ENCODE measurements at places on chromosomes 6 and 20.
A peak's percentile ranks its signal among the peaks of the same experiment; 100 is the strongest.

GRCh38 chr20:13418263-13419229 is 197.5 kb downstream of the ISM1 start:
- DNase-seq: no peak

DNA sequence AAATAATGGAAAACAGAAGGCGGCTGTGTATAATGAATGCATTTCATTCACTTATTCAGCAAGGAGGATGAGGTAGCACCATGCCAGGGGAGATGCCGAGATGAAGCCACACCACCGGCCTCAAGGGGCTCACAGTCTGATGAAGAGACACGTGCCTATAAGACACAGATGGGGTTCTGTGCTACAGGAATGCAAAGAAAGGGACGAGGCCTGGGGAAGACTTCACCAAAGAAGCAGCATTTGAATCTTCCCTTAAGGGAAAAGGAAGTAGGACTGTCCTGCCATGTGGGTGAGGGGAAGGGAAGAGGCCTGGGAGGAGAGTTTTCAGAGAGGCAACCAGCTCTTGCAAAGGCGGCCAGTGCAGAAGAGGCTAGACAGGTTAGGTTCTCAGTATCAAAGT is 98.9 kb downstream of the PSMG4 start:
- no peak for DNase-seq

GRCh38 chr6:117573006-117573680 is 29.2 kb downstream of the GOPC start:
- no peak for DNase-seq

GRCh38 chr6:133957780-133958242 is 4.8 kb downstream of the TBPL1 start:
- DNase-seq: no peak

- no peak for DNase-seq
These were observed 73.2 kb downstream of the PHACTR3 start for GRCh38 chr20:59677586-59677985.

GRCh38 chr6:131803007-131803769 is 4.6 kb upstream of the ENPP1 start:
- DNase-seq: no peak

DNA sequence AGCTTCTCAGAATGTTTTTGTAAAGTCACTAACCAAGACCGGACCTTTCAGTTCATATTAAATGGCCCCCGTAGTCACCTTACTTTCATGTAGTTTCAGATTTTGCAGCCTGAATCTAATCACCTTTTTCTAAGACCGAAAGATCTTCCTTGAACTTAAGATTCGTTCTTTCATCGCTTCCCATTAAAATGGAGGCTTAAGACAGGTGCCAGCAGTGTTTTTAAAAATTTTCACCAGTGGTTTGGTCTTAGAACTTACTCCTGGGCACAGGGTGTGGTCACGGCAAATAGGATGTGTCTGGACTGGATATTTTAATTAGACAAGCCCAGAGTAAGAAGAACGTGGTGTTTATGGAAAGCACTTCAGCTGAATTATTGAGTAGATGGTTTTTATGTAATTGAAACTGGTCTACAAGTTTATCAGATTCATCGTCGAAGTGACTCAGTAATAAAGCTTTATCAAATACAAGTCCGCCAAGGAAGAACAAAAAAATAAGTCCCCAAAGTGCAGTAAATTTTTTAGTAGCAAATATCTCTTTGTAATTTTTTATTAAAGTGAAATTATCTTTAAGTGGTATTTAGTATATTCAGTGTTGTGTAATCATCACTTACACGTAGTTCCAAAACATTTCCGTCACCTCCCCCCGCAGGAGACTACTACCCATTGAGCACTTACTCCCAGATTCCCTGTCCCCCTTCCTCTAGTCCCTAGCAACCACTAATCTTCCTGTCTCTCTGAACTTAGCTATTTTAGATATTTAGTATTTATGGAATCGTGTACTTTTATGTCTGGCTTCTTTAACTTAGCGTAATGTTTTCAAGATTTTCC is 868 bp downstream of the SRSF3 start:
- no peak for DNase-seq

DNA sequence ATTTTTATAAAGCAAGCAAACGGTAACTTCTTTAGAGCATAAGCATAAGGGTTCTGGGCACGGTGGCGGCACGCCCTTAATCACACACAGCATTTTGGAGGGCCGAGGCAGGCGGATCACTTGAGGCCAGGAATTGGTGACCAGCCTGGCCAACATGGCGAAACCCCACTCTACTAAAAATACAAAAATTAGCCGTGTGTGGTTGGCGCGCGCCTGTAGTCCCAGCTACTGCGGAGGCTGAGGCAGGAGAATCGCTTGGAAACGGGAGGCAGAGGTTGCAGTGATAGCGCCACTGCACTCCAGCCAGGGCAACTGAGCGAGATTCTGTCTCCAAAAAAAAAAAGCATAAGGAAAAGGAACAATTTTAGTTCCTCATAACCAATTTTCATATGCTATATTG is 2.6 kb downstream of the SENP6 start:
- no peak for DNase-seq

GRCh38 chr6:72925136-72925535 is 300.2 kb downstream of the KHDC1L start:
- no peak for DNase-seq

GRCh38 chr6:17130786-17131185 is 28.9 kb downstream of the STMND1 start:
- no peak for DNase-seq

DNA sequence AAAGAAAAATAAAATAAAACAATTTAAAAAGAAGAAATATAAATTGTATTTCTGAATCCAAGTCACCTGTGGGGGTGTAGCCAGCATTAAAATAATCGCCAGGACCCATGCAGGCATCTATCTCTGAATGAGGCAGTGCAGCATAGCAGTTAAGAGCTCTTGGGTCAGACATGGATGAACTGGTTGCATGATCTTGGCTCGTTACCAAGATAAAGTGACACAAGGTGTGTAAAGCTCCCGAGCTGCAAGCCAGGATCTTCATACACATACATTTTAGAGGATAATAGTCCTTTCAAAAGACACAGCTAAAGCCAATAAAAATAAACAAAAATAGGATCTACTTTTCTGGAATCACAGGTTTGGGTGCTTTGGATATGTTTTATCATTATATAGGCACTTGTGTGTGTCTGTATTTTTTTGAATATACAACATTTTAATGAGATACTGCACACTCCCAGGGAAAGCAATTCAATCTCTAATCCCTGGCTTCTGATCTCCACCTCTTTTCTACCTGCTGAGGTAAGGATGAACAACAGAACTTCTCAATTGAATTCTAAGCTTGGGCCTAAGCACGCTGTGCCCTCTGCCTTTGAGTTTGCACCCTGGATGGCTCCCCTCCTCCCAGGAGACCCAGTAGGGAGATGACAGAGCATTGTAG is 8.9 kb downstream of the TRIM10 start:
- no peak for DNase-seq

DNA sequence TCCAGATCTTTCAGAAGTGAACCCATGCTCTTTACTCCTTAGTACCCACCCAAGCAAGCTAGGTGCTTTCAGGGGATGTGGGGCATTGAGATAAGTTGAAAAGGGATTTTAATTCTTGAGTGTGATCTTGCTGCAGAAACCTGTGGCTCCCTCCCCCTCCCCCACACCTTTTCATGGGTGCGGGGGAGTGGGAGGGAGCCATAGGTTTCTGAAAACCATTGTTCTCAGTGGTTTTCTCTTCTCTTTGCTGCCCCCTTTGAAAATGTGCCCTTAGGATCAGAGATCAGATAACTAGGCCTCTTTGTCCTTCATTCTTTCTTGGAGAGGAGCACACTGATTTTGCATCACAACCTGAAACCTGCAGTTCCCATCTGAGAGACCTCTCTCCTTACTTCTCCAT is 2.4 kb downstream of the PCSK2 start:
- DNase-seq: no peak

- no peak for DNase-seq
These were observed 3.3 kb downstream of the CEBPB start for GRCh38 chr20:50193836-50194421.

- DNase-seq: no peak
These were observed 30.9 kb upstream of the SLA2 start for GRCh38 chr20:36676701-36677421.

DNA sequence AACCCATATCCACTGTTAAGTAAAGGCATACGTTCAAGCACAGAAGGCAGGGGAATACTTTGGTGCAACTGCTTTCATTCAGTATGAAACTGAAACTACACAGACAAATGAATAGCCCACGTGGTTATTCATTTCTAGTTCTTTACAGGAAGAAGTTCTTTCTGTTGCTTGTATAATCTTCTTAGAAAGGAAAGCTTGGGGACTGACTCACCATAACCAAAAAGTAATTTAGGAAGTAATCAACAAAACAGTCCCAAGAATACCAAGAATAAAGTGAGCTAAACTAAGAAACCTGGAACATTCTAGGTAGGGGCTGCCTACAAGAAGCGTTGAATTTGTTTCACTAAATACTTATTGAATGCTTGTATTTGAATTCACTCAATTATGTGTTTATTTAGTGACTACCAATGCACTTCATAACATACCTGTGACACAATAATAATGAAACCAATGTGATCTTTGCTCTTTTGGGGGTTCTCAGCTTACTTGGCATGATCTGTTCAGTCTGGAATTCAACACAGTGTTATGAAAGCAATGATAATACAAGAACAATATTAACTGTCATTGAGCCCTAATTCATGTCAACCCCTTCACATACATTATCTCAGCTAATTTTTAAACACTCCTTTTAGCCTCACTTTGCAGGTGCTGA is 25.1 kb upstream of the KIAA0408 start:
- no peak for DNase-seq

DNA sequence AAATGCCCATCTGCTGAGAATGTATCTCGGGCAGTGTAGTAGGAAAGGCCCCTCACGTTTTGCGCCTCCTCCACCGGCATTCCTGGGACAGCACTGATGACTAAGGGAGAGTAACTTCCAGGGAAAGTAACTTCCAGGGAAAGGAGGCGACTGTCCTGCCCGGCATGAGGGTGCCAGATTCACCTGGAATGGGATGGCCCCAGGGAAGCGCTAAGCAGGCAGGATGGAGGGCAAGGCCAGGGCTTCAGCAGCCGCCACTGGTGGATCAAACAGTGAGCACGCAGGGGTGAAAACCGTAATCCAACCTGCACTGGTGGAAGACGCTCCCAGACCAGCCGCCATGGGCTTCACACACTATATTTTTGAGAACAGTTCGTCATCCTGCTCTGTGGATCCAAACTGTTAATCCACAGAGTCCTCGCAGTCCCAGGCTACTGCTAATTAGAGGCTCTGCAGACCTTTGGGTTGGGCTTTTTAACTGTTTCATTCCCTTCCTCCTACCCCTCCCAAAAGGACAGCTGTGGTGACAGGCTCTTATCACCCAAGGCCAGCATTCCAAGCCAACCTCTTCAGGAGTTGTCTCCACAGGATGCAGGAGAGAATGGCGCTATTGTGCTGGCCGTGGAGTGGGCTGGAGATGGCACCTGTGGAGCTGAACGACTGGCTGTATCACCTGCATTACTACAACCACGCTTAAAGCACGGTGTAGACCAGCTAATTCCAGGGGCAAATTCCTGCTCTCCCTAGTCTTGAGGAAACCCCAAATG is 178.9 kb downstream of the DLL1 start:
- no peak for DNase-seq

DNA sequence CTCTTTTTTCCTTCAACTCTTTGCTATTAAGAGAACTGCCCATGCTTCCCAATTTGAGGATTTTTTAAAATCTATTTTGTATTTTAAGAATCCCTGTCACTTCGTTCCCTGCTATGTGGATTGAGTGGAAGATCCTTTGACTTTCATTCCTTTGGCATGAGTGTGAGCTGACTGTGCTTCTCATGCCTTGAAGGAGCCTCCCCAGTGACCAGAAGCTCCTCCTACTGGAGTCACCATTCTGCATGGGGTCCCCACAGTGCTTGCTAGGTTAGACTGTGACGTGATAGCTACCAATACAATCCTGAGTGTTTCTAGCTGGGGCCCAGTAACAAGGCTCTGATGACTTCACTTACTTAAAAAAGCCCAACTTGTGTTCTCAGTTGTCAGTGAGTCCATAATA is 104.4 kb upstream of the LAMP5 start:
- DNase-seq: no peak

DNA sequence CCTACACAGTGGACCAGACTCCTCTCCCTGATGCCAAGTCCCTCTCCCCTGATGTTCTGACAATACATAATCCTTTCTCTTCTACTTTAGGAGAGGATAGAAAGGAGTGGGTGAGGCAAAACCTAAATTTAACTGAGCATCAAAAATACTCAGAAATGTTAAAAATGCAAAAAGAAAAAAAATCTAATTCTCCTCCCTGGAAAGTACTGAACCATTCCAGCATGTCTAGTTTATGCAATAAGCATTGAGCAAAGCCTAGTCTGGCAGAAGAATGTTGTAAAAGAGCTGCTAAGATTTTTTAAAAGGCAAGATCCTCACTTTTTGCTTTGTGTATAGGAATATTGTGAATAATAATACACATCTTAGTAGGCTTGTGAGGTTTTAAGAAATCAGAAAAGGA is 116.6 kb upstream of the STXBP5 start:
- DNase-seq: no peak

DNA sequence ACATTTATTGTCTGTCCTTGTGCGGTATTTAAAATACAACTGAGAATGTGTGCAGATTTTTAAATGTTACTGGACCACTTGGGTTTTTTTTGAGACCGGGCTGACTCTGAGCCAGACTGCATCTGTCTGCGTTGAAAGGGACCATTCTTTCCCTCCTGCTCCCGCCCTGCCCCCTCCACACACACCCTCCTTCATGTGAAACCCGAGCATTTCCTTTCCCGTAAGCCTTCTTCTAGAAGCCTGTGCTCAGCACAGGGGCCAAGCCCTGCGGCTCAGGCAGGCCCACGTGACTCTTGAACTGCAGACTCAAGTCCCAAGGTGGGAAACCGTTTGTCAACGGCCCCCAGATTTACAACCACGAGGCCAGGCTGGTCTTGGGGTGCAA is 82.7 kb upstream of the FOXC1 start:
- DNase-seq: peak; percentile 28

DNA sequence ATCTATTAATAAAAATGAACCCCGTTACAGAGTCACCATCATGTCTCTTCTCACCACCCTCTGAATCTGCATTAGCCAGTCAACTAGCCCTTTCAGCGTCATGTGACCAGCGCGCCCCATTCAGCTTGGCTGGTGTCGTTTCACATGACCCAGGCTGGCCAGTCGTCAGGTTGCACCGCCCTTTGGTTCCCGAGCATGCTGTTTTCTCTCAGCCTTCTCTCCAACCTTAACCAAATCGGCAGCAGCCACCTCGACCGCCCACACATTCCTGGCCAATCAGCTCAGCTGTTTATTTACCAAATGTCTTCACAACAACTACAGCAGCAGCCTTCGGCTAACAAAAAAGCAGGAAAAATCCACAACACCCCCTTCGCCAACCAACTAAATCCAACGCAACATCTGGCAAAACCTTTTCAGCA is 5.6 kb downstream of the SRSF3 start:
- peak; percentile 80 for DNase-seq

- DNase-seq: no peak
These were observed 16.9 kb upstream of the CBFA2T2 start for GRCh38 chr20:33472868-33473435.

DNA sequence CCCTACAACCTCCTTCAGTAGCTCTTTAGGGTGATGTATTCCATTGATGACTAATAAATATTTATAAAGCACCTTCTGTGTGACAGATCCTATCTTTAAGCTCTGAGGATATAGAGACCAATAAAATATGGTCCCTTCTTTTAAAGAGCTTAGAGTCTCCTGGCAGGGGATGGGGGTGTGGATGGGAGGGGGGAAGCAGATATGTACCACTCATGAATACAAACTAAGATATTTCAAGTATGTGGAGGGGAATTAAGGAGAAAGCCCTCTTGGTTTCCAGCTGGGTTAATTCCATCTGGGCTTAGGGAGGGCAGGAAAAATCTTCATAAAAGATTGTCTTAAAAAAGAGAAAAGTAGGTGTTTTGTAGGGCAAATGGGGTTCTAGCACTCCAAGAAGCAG is 21.6 kb upstream of the FBXO9 start:
- no peak for DNase-seq

- DNase-seq: no peak
These were observed 32.9 kb downstream of the PNLDC1 start for GRCh38 chr6:159832946-159833345.

Measured in stimulated activated CD4-positive, alpha-beta T cell treated with anti-CD3 and anti-CD28 coated beads, Interleukin-1b, Interleukin-23, amount 100 ng/mL, for 48 hours (primary cell).